HT1080 (cell line): ENCODE measurements at places on chromosomes 11 and 22.

DNA sequence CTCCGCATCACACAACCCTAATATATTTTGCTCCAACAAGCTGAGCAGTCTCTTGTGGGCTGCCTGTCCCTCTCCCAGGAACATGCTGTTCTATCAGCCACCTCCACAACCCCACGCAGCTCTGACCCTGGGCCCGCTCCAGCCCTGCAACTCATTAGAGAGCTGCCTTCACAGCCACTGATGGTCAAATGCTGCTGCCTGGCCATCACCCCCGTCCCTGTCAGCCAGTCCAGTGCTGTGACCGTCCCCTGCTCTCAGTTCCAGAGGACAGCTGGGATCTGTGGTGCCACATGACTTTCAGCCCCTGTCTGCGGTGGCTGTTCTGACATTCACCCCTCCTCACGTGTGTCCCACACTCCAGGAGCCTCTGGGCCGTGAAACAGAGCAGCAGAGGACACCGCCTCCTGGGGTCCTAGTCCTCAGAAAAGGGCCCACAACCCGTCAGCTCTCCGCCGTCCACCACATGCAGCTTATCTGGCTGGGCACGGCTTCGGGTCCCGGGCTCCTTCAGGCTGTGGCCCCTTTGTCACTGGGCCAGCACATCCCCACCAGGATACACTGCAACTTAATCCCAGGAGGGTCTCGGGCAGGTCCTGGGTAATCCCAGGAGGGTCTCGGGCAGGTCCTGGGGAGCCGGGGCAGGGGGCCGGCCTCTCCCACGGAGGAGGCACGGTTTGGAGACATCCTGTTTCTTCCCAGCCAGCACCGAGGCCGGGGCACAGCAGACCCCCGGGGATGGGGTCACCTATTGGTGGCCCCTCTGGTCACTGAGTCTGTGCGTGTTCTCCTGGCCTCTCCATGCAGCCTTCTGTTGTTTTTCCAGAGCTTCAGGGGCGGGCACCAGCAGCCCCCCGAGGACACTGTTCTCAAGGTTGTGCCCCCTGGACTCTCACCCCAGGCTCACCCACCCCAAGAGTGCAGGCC, 15.1 kb downstream of the CRELD2 start:
- DNase-seq: no peak

DNA sequence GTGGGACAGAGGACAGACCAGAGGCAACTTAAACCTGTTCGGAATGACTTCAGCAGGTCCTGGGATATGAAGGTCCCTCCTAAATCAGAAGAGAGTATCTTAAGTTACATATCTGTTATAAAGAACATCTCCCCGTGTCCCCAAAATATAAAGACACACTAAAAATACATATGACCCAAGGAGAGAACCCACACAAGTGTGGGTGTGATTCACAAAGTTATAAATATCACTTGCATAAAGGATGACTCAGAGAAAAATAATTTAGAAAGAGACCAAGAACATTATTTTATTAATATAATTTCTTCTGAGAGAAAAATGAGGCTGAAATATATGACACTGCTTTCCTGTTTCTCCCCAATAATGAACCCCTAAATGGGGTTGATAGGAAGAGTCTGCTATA, 14.2 kb downstream of the OR5B21 start:
- no peak for DNase-seq

GRCh38 chr22:32617903-32618302, 143.3 kb downstream of the FBXO7 start:
- DNase-seq: no peak

DNA sequence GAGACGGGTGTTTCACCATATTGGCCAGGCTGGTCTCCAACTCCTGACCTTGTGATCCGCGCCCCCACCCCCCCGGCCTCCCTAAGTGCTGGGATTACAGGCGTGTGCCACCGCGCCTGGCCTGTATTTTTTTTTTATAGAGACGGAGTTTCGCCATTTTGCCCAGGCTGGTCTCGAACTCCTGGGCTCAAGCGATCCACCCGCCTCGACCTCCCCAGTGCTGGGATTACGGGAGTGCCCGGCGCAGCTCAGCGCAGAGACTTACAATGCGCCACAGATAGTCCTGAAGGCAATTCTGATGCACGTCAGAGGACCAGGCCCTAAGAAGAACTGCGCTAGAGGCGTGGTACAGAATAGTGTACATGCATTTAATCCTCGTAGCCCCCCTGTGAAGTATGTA, 587 bp upstream of the VPS51 start:
- DNase-seq: no peak

DNA sequence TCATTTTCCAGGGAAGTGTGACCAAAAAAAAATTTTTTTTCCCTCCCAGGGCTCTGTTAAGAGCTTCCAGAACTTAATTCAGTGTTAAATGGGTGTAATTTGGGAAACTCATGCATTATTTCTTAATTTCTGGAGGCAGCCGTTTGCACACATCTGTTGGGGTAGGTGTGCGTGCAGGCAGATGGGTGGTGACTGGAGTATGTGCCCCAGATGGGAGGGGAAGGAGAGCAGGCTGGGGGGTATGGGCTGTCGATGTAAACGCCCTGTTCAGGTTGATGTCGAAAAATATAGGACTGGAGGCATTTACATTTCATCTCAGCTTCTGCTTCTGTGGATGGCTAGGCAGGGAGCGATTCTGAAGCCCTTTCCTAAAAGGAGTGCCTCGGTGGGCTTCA, 13.7 kb upstream of the SHISAL1 start:
- DNase-seq: no peak

GRCh38 chr11:47464483-47464882, 15.5 kb upstream of the RAPSN start:
- no peak for DNase-seq

DNA sequence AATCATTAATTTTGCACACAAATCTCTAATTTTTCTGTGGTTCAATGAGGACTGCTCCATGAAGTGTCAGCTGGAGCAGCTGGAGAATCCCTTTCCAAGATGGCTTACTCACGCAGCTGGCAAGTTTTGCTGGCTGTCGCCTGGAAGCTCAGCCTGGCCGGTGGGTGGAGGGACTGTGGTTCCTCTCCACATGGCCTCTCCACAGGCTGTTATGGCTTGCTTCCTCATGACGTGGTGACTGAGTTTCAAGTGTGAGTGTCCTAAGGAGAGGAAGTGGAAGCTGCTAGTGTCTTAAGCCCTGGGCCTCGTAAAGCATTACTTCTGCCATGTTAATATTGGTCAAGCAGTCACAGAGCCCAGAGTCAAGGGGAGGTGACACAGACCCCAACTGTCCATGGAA, 14.0 kb upstream of the NRIP3 start:
- no peak for DNase-seq

GRCh38 chr11:125356797-125357196, 139.3 kb downstream of the FEZ1 start:
- DNase-seq: no peak

DNA sequence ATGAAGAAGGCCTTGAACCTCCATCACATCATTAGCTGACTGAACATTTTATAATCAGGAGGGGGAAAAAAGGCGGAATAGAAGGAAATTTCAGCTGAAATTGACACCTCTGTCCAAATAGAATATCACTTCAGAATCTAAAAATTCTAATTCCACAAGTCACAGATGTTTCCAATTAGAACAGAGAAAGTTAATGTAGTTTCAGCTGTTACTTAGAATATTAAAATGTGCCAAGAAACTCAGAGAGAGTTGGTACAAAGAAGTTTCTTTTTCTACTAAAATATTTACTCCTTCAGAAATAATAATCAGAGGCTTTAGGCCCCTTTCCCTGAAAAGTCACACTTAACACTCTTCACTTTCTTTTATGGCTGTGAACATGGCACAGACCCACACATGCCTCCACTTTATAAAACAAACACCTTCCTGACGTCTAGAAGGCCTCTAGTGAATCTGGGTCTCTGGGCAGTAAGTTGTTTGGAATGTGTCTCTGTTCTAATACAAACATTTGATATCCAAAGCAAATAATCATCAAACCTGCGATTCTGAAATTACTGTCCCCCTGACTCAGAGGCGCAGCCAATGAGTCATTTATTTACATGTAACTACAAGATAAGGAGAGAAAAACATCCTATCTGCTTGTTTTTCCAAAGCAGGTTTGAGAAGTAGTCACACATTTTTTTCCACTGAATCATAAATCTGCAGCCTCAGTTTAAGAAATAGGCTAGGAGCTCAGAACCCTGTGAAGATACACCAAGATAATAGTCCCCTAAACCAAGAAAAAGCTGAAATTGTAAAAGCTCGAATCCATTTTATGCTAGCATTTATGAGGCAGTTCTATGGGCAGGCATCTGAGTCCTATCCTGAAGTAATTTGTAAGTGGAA, 148.4 kb downstream of the ME3 start:
- DNase-seq: peak; percentile 96

DNA sequence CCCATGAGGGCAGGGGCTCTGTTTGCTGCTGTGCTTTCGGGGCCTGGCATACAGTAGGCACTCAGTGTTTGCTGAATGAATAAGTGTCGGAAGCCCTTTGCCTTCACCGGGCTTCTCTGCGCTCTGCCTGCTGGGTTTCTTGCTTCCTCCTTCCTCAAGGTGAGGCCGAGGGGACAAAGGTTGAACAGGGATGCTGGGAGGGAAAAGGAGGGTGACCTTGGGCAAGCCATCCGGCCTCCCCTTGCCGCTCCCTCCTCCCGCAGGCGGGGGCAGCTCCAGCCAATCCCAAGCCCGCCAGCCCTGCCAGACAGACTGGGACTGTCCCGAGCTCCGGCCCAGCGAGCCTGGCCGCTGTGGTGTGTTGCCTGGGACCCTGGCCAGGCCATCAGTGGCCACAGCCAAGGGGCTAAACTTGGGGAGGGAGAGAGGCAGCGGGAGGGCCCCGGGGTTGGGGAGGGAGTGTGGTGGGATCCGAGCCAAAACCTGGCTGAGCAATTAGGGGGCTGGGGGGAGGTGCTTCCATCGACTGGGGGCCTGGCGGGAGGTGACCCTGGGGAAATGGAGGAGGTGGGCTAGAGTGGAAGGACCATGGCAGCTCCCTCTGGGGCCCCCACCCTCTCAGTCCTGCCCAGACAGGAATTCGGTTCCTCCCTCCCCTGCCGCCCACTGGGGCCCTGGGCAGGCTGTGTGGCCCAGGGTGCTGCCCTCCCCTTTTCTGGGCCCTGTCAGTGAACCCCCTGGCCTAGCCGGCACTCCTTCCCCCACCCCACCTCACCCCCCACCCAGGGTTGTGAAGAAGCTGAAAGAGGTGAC, 3.4 kb upstream of the RCOR2 start:
- no peak for DNase-seq

DNA sequence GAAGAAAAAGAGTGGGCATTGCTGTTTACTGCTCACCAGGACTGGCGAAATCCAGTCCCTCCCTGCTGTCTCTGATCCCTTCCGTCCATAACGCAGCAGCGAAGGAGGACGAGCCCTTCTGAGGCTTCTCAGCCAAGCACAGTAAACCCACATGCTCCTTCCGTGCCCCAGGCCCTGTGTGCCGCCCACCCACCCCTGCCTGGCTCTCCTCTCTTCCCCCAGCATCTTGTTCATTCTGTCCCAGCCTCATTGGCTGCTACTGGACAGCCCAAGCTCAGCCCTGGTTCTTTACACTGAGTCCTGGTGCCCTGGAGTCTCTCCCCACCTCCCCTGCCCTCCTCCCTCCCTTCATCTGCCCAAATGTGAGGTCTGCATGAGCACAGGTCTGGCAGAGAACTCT, 559.7 kb downstream of the BRD1 start:
- no peak for DNase-seq

DNA sequence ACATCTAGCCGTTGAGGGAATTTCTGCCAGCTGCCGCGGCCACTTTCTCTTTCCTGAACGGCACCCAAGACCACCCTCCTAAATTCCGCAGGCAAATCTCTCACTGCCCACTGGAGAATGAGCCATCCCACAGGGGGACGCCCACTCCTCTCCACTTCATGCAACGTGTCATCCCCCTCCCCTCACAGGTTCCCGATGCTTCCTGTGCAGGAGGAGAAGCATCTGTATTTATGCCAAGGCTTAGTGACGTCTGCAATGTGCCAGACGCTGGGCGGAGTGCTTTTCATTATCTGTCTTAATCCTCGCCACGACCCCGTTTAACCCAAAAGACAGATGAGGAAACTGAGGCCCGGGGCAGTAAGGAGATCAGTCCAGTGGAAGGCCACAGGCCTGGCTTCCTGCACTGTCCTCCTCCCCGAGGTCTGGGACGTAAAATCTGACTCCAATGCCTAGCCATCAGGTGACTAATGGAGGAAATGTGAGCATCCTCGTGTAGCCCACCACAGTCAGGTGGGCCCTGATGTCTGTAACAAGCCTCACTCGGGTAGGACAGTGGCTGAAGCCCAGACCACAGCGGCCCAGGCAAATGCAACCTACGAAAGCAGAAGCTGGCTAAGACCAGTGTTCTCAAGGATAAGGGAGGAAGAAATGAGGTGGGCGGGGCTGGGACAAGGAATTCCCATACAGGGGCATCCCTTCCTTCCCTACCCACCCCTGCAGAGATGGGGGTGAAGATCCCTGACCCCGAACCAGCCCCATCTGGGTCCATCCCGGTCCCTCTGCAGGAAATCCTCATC, 23.1 kb downstream of the MN1 start:
- DNase-seq: no peak

DNA sequence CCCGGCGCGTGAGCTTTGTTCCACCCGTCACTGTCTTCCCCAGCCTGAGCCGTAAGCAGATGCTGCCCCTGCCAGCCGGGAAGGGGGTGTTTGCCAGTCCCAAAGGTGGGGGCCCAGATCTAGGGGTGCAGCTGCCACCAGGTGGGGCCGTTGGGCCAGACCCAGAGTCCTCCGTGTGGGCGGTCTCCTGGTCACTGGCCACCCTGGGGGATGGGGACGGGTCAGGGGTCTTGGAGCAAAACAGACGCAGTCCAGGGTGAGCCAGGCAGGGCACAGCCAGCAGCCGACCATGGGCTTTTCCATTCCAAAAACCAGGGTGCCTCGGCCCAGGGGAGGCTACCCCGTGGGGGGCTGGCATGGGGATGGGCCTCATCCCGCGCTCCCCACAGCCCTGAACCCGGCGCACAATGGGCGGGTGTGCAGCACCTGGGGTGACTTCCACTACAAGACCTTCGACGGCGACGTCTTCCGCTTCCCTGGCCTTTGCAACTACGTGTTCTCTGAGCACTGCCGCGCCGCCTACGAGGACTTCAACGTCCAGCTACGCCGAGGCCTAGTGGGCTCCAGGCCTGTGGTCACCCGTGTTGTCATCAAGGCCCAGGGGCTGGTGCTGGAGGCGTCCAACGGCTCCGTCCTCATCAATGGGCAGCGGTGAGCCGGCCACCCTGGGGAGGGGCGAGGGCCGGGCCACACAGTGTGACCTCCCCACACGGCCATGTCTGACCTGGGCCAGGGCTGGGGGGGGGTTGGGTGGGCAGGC, 3.5 kb downstream of the MUC5B start:
- no peak for DNase-seq

GRCh38 chr22:49154433-49154832, 673.2 kb downstream of the BRD1 start:
- no peak for DNase-seq

- DNase-seq: no peak
Observed at GRCh38 chr11:33933602-33934001, 41.7 kb upstream of the LMO2 start.

GRCh38 chr22:22161924-22162851, 82.4 kb upstream of the VPREB1 start:
- DNase-seq: no peak

DNA sequence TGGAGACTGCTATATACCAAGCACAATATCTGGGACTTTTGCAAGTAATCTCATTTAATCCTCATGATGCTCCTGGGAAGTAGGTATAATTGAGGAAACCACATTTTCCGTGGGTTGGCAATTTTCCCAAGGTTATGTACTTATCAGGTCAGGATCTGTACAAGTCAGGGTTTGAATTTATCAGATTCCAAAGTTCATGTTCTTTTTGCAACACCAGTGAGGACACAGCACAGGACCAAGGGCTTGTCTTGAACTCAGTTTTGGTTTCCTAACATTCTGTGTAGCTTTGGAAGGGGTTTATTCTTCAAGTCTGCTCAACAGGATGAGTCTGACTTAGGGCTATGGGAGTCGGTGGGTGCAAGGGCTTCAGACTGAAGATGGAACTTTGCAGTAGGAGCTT, 30.4 kb downstream of the INSC start:
- DNase-seq: no peak
